ENCODE measurements at places on chromosomes 12 and 14.

GRCh38 chr12:71682466-71682865 lies 3.4 kb upstream of the TMEM19 start:
- DNase-seq = no peak

DNA sequence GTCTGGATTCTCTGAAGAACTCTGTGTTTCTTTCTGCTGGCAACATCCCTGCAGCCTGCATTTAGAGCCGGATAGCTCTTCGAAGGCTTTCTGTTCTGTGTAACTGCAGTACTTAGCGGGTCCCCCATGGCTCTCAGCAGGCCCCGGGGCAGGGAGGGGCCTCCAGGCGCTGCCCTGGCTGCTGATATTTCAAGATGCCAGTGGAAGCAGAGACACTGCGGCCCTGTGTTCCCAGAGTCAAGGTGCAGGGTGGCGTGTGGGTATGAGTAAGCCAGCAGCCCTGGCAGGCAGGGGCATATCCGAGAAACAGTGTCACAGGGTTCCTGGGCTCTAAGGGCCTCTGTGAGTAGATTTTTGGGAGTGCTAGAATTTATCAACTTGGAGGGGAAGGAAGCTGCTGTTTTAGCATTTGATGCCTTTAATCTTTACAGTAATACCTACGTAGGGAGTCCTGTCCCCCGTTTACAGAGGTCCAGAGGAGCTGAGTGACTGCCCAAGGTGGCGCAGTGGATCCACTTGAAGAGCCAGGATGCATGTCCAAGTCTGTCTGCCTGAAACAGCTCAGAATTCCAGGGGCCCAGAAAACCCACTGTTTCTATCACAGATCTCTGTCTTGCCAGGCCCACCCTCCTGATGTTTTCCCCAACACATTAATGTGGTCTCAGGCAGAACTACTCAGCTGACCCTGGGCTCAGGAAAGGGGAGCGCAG lies 16.2 kb downstream of the ESRRB start:
- DNase-seq = no peak

DNA sequence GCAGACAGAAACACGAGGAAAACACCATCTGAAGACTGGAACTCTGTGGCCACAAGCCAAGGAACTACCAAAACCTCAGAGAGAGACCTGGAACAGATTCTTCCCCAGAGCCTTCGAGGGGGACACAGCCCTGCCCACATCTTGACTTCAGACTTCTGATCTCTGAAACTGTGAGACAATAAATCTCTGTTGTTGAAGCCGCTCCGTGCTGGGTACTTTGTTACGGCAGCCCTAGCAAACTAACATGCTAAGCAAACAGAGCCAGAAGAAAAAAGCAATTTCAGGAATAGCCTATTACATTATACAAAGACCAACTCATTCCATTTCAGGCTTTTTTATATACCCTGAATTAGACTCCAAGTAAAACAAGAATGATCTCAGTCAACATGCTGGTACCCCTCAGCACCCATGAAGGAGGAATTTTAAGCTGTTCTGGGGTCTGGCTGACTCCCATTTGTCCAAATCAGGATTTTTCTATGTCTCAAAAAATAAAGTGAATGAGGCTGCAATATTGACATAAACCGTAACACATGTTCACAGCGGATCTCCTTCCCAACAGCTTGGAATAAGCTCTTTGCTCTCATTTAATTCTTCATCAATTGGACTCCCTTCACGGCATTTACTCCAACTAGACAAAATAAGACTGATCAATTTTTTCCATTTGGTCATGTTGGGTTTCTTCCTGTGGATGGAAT lies 190.1 kb downstream of the FOXN3 start:
- DNase-seq = no peak

- DNase-seq = no peak
Observed at GRCh38 chr12:49983892-49984291, 11.1 kb downstream of the AQP6 start.

DNA sequence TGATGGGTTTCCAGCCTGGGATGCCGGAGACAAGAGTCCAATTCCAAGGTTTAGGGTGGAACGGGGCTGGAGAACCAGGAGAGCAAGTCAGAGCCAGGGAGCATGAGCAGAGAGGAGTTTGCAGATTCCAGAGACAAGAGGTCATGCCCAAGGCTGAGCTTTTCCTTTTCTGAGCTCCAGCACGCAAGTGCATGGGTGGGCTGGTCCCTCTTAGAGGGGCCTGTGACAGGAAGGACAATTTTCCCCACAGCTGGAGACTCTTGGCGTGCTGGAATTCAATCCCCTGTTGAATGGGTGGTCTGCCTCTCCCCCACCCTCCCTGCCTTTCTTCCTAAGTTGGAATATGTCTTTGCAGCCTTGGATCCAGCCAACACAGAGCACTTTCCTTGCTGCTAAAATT lies 431.9 kb downstream of the BCL11B start:
- DNase-seq = no peak

- DNase-seq = no peak
Observed at GRCh38 chr12:18696971-18697602, 40.7 kb downstream of the PLCZ1 start.

DNA sequence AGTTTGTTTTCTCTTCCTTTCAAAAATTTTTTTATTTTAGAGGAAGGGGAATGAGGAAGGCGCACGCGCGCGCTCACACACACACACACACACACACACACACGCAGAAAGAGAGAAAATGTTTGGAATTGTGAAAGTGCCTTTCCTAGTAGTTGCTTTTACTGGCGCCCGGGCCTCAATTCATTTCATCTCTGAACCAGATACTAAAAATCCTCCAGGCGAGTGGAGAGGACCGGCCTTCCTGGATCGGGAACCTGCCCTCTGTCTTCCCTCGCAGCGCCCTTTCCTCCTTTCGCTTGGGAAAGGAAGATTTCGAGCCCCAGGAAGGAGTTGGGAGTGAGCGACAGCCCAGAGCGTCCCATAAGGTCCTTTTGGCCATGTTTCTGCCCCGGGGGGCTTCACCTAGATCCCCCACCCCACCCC lies 7.8 kb upstream of the TBX3 start:
- no peak for DNase-seq

DNA sequence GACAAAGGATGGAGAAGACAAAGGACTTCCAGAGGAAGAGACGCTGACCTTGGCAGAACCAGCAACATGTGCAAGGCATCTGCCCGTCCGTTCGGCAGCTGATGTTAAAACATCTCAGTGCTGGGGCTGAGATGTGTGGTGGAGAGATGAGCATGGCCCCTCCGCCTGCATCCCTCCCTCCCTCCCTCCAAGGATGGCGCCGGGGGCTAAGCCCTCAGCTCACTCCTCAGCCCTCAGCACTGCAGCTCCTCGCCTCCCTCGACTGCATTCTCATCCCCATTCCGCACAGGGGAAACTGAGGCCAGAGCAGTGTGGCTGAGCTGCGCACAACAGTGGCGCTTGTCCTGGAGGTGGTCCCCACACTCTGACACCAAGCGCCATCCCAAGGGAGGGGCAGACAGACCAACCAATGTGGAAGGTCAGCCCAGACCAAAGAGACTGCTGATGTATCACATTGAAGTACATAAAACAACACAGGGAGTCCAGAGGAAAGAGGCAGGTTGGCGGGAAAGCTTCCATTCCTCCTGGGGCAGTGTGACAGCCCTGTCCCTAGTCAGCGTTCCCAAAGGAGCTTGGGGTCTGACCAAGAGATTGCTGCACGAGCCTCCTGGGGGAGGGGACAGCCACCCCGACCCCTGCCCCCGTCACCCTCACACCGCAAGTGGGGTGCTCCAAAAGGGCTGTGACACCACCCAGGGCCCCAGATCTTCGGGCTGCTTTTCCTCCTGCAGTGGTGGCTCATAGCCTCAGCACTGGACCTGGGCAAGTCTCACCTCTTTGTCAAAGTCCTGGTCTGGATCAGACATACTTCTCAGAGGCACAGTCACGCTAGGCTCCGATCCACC lies 15.1 kb downstream of the AMN start:
- no peak for DNase-seq

DNA sequence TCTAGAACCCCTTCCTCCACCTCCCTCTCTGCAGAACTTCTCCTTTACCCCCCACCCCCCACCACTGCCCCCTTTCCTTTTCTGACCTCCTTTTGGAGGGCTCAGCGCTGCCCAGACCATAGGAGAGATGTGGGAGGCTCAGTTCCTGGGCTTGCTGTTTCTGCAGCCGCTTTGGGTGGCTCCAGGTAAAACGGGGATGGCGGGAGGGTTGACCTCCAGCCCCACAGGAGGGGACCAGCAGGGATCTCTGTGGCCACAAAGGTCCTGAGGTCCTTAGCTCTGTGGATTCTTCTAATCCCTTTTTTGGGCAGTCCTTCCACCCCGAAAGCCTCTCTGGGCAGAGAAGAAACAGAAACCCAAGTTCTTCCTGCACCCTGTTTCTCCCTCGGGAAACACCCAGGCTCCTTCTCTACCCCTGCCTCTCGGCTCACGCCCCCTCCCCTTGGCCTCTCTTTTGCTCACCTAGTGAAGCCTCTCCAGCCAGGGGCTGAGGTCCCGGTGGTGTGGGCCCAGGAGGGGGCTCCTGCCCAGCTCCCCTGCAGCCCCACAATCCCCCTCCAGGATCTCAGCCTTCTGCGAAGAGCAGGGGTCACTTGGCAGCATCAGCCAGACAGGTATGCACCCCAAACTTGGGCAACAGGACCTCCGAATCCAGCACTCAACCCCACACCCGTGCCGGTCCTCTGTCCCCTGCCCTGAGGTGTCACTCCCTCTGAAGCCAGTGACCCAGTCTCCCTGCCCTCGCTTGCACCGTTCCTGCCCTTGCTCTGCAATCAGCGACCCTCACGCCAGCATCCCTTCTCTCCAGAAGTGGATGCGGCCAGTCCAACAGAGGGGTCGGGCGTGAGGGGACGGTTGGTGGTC lies 638 bp downstream of the LAG3 start:
- DNase-seq = no peak

Data from stimulated activated CD4-positive, alpha-beta T cell treated with anti-CD3 and anti-CD28 coated beads, Interleukin-12 subunit alpha, Interleukin-12 subunit beta, amount 100 ng/mL, for 24 hours (primary cell).